Stimulated activated CD8-positive, alpha-beta memory T cell treated with anti-CD3 and anti-CD28 coated beads, Interleukin-2, amount 100 ng/mL, for 1 hour (primary cell): ENCODE measurements at places on chromosomes 6 and 20.

DNA sequence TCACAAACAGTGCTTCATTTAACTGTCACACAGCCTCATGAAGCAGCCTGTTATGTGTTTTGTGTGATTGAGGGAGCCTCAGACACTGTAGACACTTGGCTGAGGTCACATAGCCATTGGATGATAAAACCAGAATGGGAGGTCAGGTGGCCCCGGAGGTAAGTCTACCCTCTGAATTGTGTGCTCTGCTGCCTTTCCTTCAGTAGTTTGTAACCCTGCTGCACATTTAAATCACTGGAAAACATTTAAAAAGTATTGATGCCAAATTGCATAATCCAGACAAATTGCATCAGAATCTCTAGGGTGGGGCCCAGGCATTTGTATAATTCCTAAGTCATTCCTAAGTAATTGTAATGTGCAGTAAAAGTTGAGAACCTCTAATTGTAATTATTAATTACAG is 85.2 kb upstream of the ECI2 start:
- no peak for DNase-seq

- no peak for DNase-seq
Observed at GRCh38 chr6:117072134-117072533, 193.2 kb upstream of the VGLL2 start.

GRCh38 chr6:143107911-143108761 is 47.4 kb downstream of the AIG1 start:
- DNase-seq: no peak

DNA sequence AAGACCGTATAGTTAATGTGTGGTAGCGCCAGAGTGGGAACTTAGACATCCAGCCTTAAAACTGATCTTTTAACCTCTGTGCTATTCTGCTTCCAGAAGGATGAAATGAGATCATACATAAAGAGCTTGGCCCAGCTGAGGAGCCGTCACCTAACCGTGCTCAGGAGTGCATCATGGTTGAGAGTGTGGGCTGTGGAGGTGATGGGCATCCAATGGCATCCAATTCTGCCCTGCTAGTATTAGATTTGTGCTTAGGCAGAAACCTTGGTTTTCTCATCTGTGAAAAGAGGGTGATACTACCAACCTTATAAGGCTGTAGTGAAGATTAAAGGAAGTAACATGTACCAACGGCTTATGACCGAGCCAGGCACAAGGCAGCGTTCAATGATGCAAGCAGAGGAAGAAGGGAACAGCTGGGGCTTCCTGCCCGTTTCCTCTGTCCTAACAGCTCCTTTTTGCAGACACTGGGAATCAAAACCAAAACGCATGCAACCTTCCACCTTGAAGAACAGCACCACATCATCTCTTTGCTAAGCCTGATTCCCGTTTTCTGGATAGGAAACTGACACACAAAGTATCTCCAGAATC is 1.3 kb downstream of the SLC22A16 start:
- DNase-seq: no peak

DNA sequence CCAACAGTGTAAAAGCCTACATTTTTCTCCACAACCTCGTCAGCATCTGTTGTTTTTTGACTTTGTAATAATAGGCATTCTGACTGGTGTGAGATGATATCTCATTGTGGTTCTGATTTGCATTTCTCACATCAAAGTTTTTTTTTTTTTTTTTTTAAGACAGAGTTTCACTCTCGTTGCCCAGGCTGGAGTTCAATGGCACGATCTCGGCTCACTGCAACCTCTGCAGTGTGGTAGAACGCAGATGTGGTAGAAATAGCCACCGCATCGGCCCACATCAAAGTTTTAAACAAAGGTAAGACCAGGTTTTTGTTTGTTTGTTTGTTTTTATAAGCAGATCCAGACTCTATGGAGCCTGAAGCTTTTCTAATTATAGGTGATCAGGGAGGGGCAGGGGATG is 12.7 kb upstream of the PPP1R3G start:
- DNase-seq: no peak

- no peak for DNase-seq
Observed at GRCh38 chr6:31750411-31751022, 10.7 kb downstream of the MSH5 start.

- DNase-seq: no peak
Observed at GRCh38 chr6:37242429-37243052, 15.0 kb upstream of the TBC1D22B start.

- DNase-seq: no peak
Observed at GRCh38 chr6:88548891-88549505, 382.9 kb upstream of the CNR1 start.

- DNase-seq: no peak
Observed at GRCh38 chr6:106927531-106928398, 46.8 kb downstream of the CD24 start.

DNA sequence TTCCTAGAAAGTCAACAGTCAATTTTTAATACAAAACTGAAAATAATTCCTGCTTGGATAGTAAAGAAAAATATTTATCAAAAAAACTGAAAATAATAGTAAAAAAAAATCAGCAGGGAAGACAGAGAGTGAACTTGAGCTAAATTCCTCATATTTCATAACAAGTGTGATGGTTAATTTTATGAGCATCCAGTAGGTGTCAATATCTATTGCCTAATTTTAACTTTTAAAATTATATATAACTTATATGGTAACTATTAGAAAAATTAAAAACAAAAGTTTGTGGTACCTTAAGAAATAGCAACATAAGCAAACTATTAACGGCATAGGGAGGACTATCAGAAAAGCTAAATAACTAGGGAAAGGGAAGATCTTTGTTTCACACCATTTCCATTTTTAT is 2.1 kb downstream of the EPM2A start:
- no peak for DNase-seq

DNA sequence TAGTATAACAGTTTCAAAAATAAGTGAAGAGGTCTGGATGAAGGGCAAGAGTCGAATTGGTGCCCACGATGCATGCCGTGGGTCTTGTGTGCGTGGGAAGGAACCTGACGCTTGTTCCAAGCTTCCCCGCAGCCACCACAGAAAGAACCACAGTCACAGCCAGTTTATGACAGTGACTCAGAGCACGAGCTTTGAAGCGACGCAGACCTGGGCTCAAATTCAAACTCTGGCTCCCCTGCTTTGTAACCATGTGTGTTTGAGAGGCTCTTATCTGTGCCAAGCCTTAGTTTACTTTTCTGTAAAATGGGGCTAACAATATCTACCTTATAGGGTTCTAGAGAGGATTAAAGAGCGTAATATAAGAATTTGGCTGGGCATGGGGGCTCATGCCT is 65.5 kb downstream of the SYNJ2 start:
- peak; percentile 20 for DNase-seq

DNA sequence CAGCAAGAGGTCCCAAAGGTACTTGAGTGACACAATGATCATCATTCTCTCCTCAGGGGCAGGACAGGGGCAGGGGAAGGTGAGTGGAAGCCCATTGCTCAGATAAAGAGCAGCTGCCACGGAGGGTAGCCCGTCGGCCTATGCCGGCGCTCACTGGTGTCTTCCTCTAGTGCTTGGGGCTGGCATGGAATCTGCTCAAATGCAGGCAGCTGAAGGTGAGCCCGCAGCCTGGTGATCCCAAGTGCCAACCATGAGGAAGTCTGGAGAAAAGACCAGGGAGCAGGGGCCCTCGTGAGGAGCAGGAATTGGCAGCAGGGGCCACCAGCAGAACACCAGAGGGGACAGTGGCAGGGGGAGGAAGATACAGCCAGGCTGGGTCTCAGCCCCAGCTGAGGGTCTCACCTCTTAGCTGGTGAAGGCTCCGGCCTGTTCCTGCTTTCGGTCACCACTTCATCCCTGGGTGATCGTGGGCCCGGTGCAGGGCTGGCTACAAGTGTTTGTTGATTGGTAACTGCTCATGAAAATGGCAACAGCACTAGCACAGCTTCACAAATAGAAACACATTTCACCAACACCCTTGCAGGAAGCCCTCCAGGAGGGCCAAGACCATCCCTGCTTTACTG is 24.7 kb downstream of the RBCK1 start:
- DNase-seq: no peak

GRCh38 chr20:31764641-31765305 is 25.7 kb downstream of the TPX2 start:
- DNase-seq: no peak

DNA sequence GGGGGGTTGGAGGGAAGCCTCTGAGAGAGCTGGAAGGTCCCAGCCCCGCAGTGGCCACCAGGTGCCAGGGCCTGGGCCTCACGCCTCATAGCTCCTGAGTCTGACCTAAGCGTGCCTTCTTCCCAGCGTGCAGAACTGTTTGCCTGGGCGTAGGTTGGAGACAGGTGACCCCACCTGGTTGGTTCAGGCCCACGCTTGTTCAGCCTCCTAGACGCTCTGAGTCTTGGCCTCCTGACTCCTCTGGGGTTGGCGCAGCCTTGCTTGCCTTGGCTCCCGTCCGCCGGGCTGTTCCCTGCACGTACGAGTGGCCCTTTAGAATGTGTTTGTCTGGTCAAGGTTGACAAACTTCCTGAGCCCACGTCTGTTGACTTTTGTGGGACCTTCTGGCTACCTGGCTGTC is 70.8 kb downstream of the EYA2 start:
- DNase-seq: no peak

DNA sequence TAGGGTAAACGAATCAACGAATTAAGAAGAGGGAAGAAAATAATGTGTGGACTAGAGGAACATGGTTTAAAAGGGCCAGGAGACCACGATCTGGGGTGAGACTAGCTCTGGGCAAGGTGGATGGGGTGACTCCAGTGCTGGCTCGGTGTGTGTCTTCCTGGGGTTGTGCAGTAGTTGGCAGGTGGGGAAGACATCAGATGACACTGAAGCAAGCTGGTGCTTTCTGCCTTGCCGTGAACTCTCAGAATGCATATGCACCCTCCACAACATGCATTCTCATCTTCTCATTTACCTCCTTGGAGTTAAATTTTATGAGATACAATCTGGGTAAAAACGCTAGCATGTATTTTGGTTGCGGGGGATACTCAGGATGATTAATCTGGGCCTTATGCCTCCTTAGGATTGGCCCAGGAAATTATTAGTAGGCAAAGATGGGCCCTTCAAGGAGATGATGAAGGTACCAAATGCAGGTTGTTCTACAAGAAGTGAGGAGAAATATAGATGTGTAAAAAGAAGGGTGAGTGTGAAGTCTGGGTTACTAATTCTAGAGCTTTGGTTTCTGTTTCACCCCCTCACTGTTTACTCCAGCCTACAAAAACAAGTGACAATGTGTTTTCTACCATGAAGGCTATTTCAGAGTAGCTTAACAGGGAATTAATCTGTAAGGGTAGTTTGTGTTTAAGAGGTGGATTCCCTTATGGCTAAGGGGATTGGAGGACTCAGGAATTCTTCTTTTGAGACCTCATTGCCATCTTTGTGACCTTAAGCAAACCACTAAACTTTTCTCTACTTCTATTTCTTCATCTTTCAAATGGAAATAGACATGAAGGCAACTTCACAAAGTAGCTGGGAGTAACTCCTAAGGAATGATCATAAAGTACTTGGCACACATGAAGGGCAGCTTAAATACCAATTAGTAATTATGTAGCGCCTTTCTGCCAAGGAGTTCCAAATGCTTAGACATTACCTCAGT is 71.0 kb upstream of the SUPT3H start:
- DNase-seq: no peak

DNA sequence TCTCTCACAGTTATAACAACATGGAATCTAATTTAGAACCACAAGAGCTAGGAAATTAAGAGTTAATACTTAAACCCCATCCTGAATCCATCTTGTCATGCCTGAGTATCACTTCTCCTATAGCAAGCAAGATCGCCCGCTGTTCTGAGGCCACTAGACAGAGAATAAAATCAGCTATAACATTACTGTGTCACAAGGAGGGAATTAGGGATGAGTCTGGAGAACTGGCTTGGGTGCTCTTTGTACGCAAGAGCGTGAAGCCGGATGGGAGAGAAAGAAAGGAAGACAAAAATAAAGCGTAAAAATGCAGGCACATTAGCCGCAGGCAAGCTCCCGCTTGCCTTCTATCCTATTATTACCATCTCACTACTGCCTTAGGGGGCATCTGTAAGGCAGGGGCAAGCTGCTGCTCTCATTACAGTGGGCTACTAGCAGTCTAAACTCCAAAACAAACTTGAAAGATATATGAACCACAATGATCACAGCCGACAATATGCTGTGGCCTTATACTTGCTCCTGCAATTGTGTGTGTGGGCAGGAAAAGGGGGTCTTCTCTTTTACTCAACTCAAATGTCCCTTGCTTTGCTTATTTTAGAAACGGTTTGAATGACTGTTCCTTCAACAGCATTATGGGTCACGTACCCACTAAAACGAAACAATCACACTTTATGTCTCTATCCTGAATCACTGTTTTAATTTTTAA is 81.9 kb downstream of the GJA10 start:
- DNase-seq: no peak

- DNase-seq: no peak
Observed at GRCh38 chr6:19713411-19713810, 123.8 kb upstream of the ID4 start.

- no peak for DNase-seq
Observed at GRCh38 chr20:62516338-62516737, 40.5 kb upstream of the GATA5 start.
